K562 (cell line): ENCODE measurements at places on chromosomes 1 and 21. TPM values are rescaled to one million over a fixed set of nuclear protein-coding genes. Genes with fewer than 3 reads are reported as not detected.
A peak's percentile ranks its signal among the peaks of the same experiment; 100 is the strongest.

DNA sequence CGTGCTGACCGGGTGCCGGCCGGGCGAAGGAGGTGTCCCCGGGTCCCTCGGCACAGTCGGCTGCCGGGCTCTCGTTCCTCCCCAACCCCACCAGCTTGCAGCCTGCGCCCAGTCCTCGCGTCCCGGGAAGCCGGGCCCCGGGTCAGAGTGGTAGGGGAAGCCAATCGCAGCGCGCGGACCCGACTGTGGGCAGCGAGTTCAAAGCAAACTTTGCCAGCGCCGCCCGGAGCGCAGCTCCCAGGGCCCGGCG, 328 bp downstream of the MYCL start:
- no peak for DNase-seq
- H3K27ac ChIP-seq = peak overlapping the region; percentile 64

- H3K4me3 ChIP-seq = peak overlapping the region; percentile 71
- H3K36me3 ChIP-seq = peaks cover 35% of the 10 kb centered on the region
- DNase-seq = no peak
- H3K4me1 ChIP-seq = peaks cover 42% of the 10 kb centered on the region
- no peaks in the 10 kb centered on the region for H3K27me3 ChIP-seq
- peak overlapping the region; percentile 86 for H3K27ac ChIP-seq
These were observed 1.4 kb downstream of the MOV10 start for GRCh38 chr1:112675728-112676381.

DNA sequence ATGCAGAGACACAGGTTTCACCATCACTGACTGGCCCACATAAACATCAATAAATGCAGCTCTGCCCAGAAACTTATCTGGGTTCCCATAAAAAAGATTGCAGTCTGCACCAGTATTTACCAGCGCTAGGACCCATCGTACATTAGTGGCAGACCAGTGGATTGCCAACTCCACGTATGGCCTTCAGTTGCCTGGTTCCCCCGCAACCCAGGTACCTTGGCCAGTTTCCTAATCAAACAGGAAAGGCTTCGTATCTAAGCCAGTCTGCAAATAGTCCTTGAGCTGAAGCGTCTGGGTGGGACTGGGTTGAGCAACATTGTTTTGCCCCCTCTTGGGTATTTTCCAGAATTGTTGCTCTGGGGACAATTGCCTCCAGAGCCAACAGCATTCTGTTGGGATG, 1639.3 kb downstream of the MRPL39 start:
- H3K27me3 ChIP-seq = no peaks in the 10 kb centered on the region
- no peak for DNase-seq
- no peak overlapping the region for H3K4me3 ChIP-seq
- no peaks in the 10 kb centered on the region for H3K4me1 ChIP-seq
- H3K36me3 ChIP-seq = no peaks in the 10 kb centered on the region
- no peak overlapping the region for H3K27ac ChIP-seq

DNA sequence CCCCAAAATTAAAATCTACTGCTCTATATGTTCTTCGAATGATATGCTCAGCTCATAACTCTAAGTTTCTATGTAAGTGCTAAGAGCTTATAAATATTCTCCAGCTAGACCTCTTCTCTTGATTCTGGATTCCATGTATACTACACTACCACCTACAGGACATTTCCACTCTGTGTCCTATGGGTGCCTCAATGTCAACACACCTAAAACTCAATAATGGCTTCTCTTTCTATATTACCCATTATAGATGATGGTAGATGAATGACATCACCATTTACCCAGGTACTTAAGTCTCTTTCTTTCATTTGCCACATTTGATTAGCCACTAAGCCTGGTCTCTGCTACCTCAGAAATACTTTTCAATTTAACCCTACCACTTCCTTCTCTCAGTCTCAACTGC, 41.3 kb downstream of the TBX19 start:
- H3K4me3 ChIP-seq = no peak overlapping the region
- DNase-seq = peak; percentile 57
- H3K27ac ChIP-seq = no peak overlapping the region
- no peaks in the 10 kb centered on the region for H3K36me3 ChIP-seq
- no peaks in the 10 kb centered on the region for H3K4me1 ChIP-seq

DNA sequence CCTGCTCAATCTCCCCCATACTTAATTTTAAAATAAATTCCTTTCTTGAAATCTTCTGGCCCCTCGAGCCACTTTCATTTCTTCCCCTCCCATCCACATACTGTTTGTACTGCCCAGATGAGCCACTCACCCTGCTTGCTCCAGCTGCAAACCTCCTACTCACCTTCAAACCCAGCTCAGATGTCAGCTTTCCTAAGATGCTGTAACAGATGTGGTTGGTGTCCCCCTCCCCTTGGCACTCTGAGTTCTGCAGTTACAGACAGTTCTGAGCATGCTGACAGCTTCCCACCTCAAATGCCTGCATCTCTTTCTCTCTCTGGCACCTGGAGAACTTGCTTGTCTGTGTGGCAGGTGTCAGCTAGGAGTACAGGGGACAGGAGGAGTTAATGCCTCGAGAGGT, 106.7 kb downstream of the PTPRU start:
- H3K27ac ChIP-seq = no peak overlapping the region
- H3K27me3 ChIP-seq = peaks cover 29% of the 10 kb centered on the region
- DNase-seq = no peak
- no peaks in the 10 kb centered on the region for H3K36me3 ChIP-seq

MYOC gene
- total RNA-seq = not detected in 2 replicates

TDRD5 gene
- 0.07 and 0.33 TPM in 2 replicates for total RNA-seq

DNA sequence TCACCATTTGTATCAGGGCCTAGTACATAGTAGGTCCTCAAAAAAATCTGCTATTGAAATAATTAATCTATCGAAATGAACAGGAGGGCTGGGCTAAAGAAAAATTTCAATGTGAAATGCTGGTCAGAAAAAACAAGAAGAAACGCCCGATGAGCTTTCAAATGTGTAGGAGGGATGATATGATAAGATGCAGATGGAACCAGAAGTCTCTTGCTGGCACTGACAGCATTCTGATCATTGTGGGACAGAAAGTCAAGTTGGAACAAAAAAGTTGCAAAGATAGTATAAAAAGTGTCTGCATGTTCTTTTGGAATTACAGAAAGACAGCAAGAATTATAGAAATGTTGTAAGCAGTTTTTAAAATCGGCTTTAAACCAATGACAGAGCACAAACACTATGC, 11.1 kb downstream of the G0S2 start:
- 0 out of 2 replicates have a peak, but pooled peaks cover 4% of the 10 kb centered on the region for H3K27me3 ChIP-seq
- DNase-seq = no peak
- H3K4me1 ChIP-seq = no peaks in the 10 kb centered on the region; the same call in 1 of the 2 replicates
- no peaks in the 10 kb centered on the region for H3K36me3 ChIP-seq
- H3K4me3 ChIP-seq = no peak overlapping the region
- no peak overlapping the region for H3K27ac ChIP-seq

DNA sequence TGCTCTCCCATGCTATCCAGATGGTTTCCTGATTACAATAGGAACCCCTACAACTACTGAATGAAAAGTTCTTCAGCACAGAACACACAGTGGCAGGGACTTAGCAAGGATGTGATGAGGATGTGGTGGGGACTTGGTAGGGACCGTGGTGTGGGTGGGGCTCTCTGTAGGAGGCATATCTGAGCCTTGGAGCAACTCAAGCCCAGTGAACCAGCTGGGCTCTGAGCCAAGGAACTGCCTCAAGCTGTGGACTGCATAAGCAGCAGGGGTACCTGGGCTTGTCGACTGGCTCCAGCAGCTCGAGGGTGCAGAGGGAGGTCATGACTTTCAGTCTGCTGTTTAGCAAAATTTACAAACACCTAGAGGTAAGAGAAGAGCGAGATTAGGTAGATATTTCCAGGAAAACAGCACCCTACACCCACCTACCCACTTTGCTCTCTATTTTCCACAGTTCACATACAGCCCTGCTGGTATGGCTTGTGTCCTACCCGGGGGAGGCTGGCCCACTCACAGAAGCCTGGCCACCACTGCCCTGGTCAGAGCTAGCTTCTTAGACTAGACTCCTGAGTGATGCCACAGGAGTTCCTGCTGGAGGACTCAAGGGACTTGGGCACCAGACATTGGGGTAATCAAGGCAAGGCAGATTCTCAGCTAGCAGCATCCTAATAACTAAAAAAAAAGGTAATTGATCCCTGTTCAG, 86.8 kb upstream of the GCLM start:
- no peaks in the 10 kb centered on the region for H3K36me3 ChIP-seq
- no peak for DNase-seq
- H3K4me1 ChIP-seq = no peaks in the 10 kb centered on the region
- H3K27ac ChIP-seq = no peak overlapping the region
- H3K4me3 ChIP-seq = no peak overlapping the region
- peaks cover 17% of the 10 kb centered on the region for H3K27me3 ChIP-seq

SPRR2E gene
- total RNA-seq = not detected in 2 replicates

DNA sequence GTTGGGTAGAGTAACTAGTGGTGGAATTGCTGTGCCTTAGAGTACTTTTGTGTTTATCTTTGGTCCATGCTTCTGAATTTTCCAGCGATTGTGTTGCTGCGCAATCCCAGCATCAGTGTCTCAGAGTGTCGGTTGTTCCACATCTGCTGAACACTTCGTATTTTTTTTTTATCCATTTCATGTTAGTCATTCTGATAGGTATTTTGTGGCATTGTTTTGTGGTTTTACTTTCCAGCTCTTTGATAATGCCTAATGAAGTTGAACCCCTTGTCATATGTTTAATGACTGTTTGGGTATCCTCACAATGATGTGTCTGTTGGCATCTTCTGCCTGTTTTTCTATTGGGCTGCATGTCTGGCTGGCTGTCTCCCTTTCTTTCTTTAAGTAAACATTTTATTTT, 13.6 kb downstream of the TUFT1 start:
- H3K27ac ChIP-seq = no peak overlapping the region
- H3K4me3 ChIP-seq = no peak overlapping the region
- H3K4me1 ChIP-seq = no peaks in the 10 kb centered on the region; the same call in 1 of the 2 replicates
- H3K36me3 ChIP-seq = no peaks in the 10 kb centered on the region

DNA sequence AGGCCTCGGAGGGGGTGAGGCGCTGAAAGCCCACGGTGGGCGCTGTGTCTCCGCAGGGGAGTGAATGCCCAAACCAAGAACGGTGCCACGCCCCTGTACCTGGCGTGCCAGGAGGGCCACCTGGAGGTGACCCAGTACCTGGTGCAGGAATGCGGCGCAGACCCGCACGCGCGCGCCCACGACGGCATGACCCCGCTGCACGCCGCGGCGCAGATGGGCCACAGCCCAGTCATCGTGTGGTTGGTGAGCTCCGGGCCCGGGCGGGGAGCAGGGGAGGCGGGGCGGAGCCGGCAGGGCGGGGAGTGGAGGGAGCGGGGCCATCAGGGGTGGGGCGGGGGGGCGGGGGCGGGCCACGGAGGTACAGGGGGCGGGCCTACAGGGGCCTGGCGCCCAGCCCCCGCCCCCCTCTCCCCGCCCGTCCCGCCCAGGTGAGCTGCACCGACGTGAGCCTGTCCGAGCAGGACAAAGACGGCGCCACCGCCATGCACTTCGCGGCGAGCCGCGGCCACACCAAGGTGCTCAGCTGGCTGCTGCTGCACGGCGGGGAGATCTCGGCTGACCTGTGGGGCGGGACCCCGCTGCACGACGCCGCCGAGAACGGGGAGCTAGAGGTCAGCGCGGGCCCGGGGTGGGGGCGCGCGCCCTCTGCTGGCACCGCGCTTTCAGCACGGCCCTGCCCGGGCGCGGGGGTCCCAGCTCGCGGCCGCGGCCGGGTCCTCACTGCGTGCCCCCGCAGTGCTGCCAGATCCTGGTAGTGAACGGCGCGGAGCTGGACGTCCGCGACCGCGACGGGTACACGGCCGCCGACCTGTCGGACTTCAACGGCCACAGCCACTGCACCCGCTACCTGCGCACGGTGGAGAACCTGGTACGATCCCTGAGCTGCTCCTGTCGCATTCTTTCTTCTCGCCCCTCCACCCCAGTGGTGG, 15.9 kb downstream of the ESPN start:
- no peaks in the 10 kb centered on the region; the same call in 2 of the 3 replicates for H3K36me3 ChIP-seq
- H3K27me3 ChIP-seq = peaks cover 13% of the 10 kb centered on the region; the same call in 2 of the 3 replicates
- peaks cover 35% of the 10 kb centered on the region for H3K4me1 ChIP-seq
- H3K27ac ChIP-seq = no peak overlapping the region
- DNase-seq = peak; percentile 93

- H3K4me1 ChIP-seq = peaks cover 18% of the 10 kb centered on the region
- no peak overlapping the region for H3K27ac ChIP-seq
- peaks cover 71% of the 10 kb centered on the region for H3K27me3 ChIP-seq
- DNase-seq = no peak
- no peaks in the 10 kb centered on the region for H3K36me3 ChIP-seq
- no peak overlapping the region for H3K4me3 ChIP-seq
These were observed 3.6 kb upstream of the INAVA start for GRCh38 chr1:200890818-200891773.

GRCh38 chr1:245688536-245689453, 534.0 kb downstream of the KIF26B start:
- no peaks in the 10 kb centered on the region for H3K36me3 ChIP-seq
- no peak for DNase-seq
- H3K4me1 ChIP-seq = no peaks in the 10 kb centered on the region
- H3K27ac ChIP-seq = no peak overlapping the region
- peaks cover 69% of the 10 kb centered on the region; the same call in 2 of the 3 replicates for H3K27me3 ChIP-seq
- H3K4me3 ChIP-seq = no peak overlapping the region

TSEN15 gene
- 81.9 and 86.4 TPM in 2 replicates for total RNA-seq

GRCh38 chr1:32623775-32624174, 26.6 kb downstream of the ZBTB8OS start:
- no peaks in the 10 kb centered on the region for H3K27me3 ChIP-seq
- H3K4me3 ChIP-seq = no peak overlapping the region
- DNase-seq = no peak

GRCh38 chr1:168000656-168001055, 63.8 kb upstream of the MPC2 start:
- DNase-seq = no peak
- no peaks in the 10 kb centered on the region for H3K4me1 ChIP-seq
- peaks cover 79% of the 10 kb centered on the region for H3K36me3 ChIP-seq
- H3K4me3 ChIP-seq = no peak overlapping the region
- H3K27me3 ChIP-seq = no peaks in the 10 kb centered on the region

SPRR4 gene
- not detected in 2 replicates for total RNA-seq

- H3K4me3 ChIP-seq = no peak overlapping the region
- H3K36me3 ChIP-seq = no peaks in the 10 kb centered on the region
- H3K27me3 ChIP-seq = no peaks in the 10 kb centered on the region
- H3K4me1 ChIP-seq = no peaks in the 10 kb centered on the region
These were observed 140.5 kb upstream of the MAP1LC3C start for GRCh38 chr1:242139442-242139841.

SYT2 gene
- total RNA-seq = 0.02 TPM in 1 of 2 replicates, not detected in the other

AGPAT3 gene
- total RNA-seq = 88.4 and 90.1 TPM in 2 replicates

GRCh38 chr1:40954626-40955025, 24.9 kb upstream of the CTPS1 start:
- H3K27ac ChIP-seq = no peak overlapping the region
- H3K36me3 ChIP-seq = no peaks in the 10 kb centered on the region
- H3K4me3 ChIP-seq = no peak overlapping the region
- H3K27me3 ChIP-seq = peaks cover 5% of the 10 kb centered on the region; the same call in 1 of the 2 replicates
- peaks cover 8% of the 10 kb centered on the region for H3K4me1 ChIP-seq

GRCh38 chr1:206947255-206947654, 989 bp upstream of the PIGR start:
- no peak for DNase-seq
- H3K27ac ChIP-seq = no peak overlapping the region
- H3K27me3 ChIP-seq = peaks cover 3% of the 10 kb centered on the region; the same call in 1 of the 3 replicates
- no peak overlapping the region for H3K4me3 ChIP-seq
- peaks cover 10% of the 10 kb centered on the region for H3K4me1 ChIP-seq

- H3K4me1 ChIP-seq = no peaks in the 10 kb centered on the region
- H3K36me3 ChIP-seq = no peaks in the 10 kb centered on the region
- no peak overlapping the region for H3K27ac ChIP-seq
- H3K4me3 ChIP-seq = no peak overlapping the region
- no peak for DNase-seq
These were observed 95.0 kb downstream of the TEX35 start for GRCh38 chr1:178607718-178608408.

GRCh38 chr1:84719543-84720217, 29.4 kb upstream of the SSX2IP start:
- H3K4me1 ChIP-seq = peaks cover 42% of the 10 kb centered on the region
- DNase-seq = no peak
- no peak overlapping the region for H3K4me3 ChIP-seq
- no peak overlapping the region for H3K27ac ChIP-seq
- no peaks in the 10 kb centered on the region for H3K36me3 ChIP-seq

CAPN8 gene
- not detected in 2 replicates for total RNA-seq
